ENCODE measurements at places on chromosomes 11 and 22.

DNA sequence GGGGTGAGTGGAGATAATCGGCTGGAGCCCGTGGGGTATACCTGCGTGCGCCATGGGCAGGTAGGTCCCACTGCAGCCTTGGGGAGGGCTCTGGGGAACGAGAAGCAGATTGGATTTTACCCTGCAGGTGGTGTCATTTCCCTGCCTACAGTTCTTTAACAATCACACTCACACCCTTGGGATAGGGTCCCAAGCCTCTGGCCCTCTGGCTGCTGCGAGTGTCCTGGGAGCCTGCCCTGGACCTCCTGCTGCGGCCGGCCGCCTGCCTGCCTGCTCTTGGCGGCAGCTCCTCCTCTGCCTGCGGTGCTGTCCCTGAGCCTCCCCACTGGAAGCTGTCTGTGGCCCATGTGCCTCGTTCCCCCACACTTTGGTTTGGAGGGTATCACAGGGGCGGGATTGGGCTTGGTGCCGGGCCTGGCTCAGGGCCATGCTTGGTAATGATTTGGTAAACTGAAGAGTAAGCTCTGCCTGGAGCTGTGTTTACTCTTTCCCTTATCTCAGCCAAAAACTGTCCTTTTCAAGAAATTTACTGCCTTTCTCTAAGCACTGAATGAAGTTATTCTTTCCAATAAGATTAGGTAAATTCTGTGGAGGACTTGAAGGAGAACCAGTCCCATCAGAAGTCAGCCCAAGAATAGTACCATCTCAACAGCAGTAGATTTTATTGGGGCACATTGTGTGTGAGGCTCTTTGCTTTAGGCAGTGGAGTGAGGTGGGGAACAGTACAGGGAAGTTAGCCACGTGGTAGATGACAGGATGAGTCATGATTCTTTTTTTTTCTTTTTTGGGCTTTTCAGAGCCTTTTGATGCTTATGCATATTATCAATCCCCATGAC is 53.7 kb downstream of the TBC1D22A start:
- no peak for DNase-seq

DNA sequence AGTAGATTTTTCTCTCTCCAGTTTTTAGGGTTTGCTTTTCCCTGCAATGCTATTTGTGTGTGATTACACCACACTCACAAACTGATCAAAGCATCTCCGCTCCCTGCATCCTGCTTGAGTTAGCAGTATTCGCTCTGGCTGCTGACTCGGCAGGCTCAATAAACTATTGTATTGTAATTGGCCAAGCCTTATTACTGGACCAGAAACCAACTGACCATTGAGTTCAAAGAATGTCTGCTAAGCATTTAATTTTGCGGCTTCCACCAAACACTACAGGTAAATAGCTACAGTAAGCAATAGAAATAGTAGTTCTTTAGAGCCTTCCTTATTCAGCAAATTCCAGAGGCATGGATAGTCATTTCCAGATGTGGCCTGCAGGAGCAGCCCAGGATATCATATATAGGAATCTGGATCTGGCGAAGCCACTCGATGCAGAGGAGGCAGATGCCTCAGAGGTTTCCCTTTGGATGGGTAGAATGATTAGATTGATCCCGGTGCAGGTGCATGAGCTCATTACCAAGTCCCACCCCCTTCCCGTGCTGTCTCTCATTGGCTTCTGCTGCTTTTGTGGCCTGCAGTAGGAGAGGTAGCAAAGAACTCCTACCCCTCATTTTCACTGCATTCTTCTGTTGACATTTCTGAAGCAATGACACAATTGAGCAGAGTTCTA is 77.3 kb downstream of the COMMD9 start:
- no peak for DNase-seq

GRCh38 chr11:78633516-78634310 is 59.0 kb upstream of the NARS2 start:
- DNase-seq: no peak

DNA sequence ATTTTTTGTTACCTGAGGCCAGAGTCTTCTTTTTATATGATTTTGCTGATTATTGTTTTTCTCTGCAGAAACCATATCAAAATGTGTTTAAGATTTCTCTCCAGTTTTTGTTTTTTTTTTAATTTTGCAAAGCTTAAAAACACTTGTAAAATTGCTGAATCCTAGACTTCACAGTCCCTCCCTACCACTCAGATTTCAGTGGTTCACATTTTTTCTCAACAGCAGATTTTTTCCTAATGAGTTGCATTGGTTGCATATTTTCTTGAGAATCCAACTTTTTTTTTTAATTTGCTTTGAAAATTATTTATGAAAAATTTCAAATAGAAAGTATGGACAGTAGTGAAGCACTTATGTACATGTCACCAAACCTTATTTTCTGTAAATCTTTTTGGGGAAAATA is 5.8 kb downstream of the ARL14EP start:
- no peak for DNase-seq

- no peak for DNase-seq
These were observed 179.2 kb upstream of the ARHGAP20 start for GRCh38 chr11:110891411-110891810.

- DNase-seq: no peak
These were observed 16.8 kb upstream of the CASTOR1 start for GRCh38 chr22:30305906-30306626.

DNA sequence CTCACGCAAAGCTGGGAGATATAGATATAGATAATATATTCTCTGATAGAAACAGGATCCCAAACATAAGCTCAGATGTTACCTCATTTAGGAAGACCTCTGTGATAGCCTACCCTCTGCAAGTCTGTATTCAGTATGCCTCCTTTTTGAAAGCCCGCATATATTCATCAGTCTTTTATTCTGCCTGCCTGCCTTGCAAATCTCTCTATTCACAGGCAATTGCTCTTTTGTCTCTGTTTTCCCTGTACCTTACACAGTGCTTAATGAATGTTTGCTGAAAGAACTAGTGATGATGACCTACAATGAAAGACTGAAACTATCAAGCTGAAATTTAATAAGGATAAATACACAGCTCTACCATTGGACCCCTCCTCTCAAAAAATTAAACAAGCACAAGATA is 18.4 kb downstream of the DEUP1 start:
- no peak for DNase-seq

GRCh38 chr22:37925330-37925729 is 19.2 kb downstream of the MICALL1 start:
- DNase-seq: no peak

DNA sequence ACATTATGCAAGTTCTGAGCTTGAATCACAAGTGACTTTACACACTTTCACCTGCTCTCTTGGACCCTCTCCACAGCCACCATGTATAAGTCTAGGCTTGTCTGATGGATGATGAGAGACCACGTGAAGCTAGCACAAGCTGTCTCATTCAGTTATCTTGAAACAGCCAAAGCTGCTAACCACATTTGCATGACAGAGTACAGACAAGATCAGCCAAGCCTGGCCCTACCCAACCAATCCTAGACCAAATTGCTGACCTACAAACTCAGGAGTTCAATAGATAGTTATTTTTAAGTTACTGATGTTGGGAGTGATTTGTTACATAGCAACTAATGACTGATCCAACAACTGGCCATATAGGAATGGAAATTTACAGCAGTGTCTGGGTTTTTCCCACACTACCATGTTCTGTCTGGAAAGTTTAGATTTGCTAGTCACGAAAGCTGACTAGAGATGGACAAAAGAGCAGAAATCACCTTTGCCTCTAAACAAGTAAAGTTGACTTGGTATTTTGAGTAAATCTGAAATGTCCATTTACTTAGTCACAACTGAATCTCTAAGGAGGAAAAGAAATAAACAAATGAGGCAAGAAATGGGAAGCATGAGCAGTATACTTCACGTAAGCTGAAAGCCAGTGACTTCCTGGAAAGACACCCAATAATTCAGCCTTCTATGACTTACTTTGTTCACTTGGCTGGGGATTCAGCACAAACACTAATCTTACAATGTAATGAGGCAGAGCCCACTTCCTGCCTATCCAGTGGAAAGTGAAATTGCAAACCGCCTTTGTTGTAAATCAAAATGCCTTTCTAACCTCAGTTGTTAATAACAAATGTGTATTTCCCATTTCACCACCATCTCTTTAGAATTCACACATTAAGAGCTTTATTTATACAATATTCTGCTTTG is 101.7 kb downstream of the FAM181B start:
- DNase-seq: no peak

DNA sequence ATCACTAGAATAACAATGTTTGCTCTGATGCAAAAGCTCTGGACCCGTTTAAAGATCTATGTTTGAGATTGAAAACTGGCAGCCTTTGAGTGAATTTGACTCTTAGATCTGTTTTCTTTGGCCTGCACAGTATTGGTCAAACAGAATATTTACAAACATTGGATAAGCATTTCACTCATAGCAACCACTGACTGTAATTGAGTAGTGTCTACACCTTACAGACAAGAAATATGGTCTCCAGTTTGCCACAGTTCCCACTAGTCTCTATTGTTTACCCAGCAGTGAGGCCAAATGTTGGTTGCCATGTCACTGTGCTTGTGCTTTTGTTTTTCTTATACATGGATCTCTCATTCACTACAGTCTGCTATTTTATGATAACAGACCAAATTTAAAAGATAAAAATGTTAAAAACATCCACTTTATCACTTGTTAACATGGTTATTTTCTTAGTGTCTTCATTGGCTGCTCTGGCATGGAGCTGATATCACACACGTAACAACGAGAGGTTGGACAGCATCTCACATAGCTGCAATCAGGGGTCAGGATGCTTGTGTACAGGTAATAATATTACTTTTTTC is 12.2 kb downstream of the ANKRD42 start:
- DNase-seq: no peak

- DNase-seq: no peak
These were observed 185.8 kb upstream of the C11orf87 start for GRCh38 chr11:109236188-109236587.

DNA sequence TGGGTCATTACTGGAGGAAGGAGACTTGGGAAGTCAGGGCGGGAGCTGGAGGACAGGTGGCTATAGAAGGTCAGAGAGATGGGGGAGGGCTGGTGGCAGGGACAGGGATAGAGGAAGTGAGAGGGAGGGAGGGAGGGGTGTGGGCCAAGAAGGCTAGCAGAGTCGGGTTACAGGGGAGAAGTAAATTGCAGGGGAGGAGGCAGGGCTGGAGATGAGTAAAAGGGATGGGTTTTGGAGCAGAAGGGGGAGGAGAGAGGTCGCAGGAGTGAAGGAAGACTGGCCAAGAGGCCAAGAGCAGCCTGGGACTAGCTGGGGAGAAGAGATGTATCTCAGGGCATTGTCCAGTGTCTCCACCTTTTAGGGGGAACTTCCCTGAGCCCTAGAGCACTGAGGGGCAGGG is 33.0 kb downstream of the LRRC10B start:
- no peak for DNase-seq

- DNase-seq: no peak
These were observed 23.1 kb downstream of the OR2AT4 start for GRCh38 chr11:75073459-75074190.

- no peak for DNase-seq
These were observed 20.8 kb upstream of the PEX26 start for GRCh38 chr22:18056807-18057474.

DNA sequence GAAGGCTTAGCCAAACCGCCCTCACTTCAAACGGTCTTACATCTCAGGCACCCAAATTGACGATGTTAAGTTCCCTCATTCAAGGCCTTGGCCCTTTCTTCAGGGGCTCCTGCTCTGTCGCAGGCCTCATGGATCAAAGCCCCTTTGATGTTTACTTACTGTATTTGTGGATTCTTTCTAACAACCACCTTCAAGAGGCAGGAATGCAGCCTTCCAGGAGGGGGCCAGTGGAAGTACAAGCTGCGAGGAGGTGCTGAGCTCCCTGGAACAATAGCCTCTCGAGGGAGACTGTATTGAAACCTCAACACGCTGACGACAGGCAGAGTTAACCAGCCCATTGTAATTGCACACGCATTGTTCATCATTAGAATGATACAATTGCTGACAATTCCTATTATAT is 209.1 kb downstream of the ST3GAL4 start:
- DNase-seq: no peak

- no peak for DNase-seq
These were observed 205.5 kb downstream of the GRIK4 start for GRCh38 chr11:120717042-120717441.

- DNase-seq: no peak
These were observed 58.6 kb downstream of the UVRAG start for GRCh38 chr11:75873417-75874221.

GRCh38 chr11:71148716-71149115 is 103.7 kb downstream of the SHANK2 start:
- DNase-seq: no peak

GRCh38 chr11:554428-555226 is 5.9 kb downstream of the LMNTD2 start:
- no peak for DNase-seq

DNA sequence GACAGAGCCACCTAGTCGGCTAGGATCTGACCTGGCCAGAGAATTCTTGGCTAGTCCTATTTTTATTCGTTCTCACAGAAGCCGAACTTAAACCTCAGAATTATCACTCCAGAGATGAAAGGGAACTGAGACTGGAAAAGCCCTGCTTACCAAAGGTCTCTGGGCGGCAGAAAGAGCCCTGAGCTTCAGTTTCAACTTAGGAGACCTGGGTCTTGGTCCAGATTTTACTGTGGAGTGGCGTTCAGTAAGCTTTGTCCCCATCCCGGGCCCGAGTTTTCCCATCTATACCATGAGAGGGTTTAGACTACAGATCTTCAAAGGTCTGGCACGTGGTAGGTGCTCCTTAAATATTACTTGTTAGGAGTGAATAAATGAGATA is 516 bp downstream of the NEU3 start:
- DNase-seq: no peak

GRCh38 chr11:76747915-76748860 is 35.0 kb upstream of the TSKU start:
- DNase-seq: no peak

DNA sequence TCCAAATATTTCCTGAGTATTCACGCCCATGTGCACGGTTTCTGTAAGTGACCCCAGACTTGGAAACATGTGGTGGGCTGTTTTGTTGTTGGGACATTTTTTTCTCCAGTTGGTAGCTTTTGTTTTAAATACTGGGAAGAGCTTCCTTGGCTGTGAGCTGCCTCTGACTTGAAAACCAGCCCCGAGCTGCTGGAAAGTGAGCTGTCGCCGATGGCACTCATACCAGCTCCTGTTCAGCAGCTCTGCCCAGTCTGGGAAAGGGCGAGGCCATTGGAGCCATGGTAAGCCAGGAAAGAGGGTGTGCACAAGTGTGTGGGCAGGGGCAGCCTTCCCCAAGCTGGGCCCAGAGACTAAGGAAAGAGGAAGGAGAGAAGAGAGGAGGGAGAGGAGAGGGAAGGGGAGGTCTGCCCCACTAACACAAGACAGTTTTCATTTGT is 3.2 kb upstream of the FLI1 start:
- DNase-seq: no peak

GRCh38 chr11:118206391-118207031 is 18.3 kb downstream of the JAML start:
- no peak for DNase-seq
